Stimulated activated CD4-positive, alpha-beta T cell treated with anti-CD3 and anti-CD28 coated beads, Interleukin-12 subunit alpha, Interleukin-12 subunit beta, amount 100 ng/mL, for 24 hours (primary cell): ENCODE measurements at places on chromosomes 3 and 15.

- DNase-seq, result no peak
Measured at GRCh38 chr15:78325092-78325843, 14.9 kb upstream of the CRABP1 start.

DNA sequence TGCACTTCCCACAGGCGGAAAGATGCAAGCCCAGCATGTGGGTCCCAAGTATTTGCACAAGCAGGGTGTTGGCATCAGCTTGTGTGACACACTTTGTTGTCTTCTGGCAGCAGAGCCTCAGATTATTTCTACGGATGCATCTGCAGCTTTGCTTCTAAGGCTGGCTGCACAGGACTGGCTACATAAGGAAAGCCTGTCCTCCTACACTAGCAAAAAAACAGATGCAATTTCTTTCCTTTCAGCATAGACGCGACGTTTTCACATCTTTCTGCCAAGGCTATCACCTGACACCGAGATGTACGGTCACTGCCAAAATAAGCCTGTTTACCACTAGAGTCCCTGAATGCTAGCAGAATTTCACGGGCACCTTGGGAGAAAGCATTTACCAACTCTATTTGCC is 13.5 kb downstream of the MRPS11 start:
- no peak for DNase-seq

GRCh38 chr15:92455271-92455670 is 61.6 kb downstream of the ST8SIA2 start:
- no peak for DNase-seq

DNA sequence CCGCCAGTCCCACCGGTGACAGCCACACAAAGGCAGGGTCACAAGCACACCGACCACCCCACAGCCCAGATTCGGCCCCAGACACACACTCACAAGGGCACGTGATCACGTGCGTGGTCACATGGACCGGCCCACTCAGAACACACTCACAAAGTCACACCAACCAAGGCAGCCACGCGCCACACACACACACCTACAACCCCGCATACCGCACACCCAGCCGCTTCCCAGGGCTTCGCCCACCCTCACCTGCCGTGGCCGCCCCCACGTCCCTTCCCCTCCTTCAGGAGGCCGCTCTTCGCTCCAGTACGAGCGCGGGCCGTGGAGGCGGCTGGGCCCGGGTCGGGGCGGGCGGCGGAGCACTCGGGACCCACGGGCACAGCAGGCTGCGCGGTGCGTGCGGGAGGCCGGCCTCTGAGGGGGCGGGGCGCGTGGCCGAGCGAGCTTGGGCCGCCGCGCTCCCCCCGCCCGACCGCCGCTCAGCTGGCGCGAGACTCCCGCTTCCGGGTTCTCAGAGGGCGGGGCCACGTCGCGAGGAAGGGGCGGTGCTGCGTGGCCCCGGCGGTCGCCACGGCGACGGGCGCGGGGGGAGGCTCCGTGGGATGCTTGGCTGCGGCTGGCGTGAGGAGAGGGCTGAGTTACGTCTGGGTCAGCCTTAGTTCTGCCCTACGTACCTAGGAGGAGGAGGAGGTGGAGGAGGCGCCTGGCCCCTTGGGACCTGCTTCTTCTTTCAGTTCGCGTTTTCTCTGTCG is at the start of gene SPG21:
SPG21 (minus strand) TSS at position 499 of the 752 bp plus-strand sequence. CDS start 6,345 bp downstream, outside the sequence.
- DNase-seq, result peak; percentile 82

DNA sequence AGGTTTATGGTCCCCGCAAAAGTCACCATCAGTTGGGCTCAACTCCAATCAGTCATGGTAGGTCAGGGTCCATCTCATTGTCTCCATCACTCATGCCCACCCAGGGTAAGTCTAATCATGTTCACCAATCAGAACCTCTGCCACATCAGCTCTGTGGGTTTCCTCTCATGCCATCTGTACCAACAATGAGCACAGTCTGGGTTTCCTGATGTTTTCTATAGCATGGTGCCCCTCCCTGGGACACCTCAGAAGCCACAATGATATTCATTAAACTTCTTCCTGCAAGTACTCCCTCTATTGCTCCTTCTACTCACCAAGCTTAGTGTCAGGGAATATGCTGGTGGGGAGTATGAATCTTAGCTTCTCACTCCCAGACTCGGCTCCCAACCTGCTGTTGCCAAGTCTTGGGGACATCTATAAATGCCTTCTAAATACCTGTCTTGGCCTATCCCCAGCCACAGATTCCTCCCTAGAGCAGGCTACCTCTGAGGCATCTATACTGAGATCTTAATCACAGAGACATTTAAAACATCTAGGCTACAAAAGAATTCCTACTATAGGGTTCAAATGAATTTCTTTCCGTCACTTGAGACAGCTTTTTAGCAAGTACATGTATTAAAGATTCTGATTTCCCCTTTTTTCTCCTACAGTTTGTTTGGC is 5.0 kb upstream of the CCR2 start:
- no peak for DNase-seq

DNA sequence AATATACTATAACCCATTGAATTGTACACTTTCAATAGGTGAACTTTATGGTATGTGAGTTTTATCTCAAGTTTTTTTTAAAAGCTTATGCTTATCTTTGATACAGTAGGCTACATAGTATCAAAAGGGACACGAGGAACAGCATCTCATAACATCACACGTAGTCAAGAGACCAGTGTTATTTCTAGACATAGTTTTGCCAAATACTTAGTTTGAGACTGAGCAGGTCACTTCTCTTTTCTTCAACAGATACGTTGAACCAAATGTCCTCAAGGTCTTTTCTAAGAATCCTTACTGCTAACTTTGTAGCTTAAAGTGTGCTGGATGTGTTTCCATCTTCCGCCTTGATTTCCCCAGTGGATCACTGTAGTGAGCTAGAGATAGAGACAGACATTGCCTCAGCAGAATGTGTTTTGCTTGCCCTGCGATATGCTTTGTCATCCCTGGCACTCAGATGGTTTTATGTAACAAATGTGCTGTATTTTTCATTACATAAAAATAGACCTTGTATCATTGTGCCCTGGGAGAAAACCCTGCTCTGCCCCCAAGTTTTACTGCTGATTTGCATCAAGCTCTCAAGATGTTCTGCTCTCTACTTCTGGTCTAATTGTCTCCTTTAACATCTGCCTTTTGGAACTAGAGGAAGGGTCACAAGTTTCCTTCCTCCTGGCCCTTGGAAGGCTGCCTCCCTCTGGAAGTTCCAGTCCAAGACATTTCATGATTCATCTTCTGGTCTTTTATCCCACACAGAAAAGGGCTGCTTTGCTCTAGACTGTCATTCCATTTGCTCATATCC is 426.4 kb upstream of the RGMA start:
- DNase-seq, result no peak

DNA sequence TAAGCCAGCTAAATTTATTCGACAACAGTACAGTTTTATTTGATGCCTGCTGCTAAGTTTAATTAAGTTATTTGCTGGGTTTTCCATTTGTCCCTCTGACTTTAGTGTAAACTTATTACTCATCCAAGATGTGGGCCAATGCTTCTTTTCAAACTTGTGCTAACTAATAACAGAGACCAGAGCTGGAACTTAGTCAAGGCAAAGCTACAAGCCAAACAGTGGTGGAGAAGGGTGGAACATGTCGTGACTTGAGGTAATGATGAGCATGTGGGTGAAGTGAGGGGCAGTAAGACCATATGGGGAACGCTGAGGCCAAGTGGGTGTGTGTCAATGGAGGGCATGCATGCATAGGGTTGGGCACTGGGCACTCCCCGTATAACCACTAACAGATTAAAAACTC is 63.9 kb downstream of the NMD3 start:
- DNase-seq, result no peak

- DNase-seq, result no peak
Measured at GRCh38 chr15:72042054-72042453, 75.9 kb downstream of the MYO9A start.

DNA sequence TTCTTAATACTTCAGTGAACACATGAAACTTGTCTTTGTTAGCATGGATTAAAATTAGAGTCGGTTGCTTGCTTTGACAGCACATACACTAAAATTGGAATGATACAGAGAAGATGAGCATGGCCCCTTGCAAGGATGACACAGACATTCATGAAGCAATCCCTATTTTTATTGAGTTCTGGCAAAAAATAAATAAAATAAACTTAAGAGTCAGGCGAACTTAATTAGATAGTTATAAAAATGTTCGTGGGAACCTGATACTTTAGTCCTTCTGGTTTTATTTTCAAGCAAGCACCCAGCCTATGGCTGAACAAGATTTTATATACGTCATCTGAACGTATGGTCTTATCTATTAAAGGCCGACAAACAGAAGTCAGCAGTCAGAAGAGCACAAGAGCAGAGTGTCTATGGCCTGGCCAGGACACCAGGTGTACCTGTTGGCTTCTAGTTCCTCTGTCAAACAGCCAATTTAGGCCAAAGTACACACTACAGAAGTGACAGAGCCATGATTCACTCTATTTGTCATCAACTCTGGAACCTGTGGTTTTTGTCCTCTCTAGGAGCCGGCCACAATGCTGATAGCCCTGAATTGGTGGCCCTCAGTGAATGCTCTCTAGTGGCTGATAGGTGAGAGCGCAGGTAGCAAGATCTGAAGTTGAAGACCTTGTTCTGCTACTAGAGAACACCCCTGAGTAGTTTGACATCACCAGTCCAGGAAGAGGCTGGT is 64.3 kb downstream of the LEO1 start:
- DNase-seq, result no peak

- DNase-seq, result no peak
Measured at GRCh38 chr3:133827136-133827535, 21.5 kb downstream of the SRPRB start.

DNA sequence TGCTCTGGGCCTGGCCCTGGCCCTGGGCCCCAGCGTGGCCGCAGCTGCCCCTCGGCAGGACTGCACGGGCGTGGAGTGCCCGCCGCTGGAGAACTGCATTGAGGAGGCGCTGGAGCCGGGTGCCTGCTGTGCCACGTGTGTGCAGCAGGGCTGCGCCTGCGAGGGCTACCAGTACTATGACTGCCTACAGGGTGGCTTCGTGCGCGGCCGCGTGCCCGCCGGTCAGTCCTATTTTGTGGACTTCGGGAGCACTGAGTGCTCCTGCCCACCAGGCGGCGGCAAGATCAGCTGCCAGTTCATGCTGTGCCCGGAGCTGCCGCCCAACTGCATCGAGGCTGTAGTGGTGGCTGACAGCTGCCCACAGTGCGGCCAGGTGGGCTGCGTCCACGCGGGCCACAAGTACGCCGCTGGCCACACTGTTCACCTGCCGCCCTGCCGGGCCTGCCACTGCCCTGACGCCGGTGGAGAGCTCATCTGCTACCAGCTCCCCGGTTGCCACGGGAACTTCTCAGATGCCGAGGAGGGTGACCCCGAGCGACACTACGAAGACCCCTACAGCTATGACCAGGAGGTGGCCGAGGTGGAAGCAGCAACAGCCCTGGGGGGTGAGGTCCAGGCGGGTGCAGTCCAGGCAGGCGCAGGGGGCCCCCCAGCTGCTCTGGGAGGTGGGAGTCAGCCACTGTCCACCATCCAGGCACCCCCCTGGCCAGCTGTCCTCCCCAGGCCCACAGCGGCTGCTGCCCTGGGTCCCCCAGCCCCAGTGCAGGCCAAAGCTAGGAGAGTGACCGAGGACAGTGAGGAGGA is 21.7 kb downstream of the FBLN2 start:
- DNase-seq, result no peak

GRCh38 chr3:72887705-72888545 is at the start of gene GXYLT2:
TSS of gene GXYLT2 (plus strand) at chr3:72888046. CDS start at chr3:72888234, 188 bp downstream.
- no peak for DNase-seq

DNA sequence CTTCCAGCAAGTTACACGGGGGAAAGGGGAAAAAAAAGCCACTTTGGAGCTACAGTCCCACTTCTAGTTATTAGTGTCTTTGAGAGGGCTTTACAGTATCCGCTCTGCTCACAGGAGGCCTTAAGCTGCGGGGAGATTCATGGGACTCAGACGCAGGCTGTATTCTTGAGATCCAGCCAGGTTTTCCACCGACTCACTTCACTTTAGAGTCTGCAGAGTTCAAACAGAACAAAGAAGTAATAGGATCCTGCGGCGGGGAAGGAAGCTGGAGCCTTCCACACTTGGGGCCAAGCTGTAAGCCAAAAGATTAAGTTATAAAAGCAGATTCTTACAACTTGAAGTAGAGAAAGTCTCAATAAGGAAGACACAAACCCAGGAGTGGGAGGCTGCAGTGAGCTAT is 60.2 kb upstream of the FAM174B start:
- no peak for DNase-seq

DNA sequence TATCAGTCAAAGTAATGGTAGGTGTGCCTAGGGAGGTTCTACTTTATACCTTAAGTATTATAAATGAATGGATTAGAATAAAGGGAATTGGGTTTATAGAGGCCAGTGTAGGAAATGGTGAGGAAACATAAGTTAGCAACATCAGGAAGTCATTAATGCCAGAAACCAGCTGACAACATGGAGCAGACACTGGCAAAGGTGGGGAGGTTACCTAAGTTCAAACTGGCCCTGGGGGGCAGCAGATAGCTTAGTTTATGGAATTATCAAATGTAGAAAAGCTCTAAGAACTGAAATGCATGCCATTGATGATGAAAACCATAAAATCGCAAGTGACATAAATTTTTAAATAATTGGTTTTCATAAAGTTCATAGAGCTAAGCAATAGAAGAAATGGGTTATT is 498.6 kb downstream of the NAALADL2 start:
- no peak for DNase-seq

DNA sequence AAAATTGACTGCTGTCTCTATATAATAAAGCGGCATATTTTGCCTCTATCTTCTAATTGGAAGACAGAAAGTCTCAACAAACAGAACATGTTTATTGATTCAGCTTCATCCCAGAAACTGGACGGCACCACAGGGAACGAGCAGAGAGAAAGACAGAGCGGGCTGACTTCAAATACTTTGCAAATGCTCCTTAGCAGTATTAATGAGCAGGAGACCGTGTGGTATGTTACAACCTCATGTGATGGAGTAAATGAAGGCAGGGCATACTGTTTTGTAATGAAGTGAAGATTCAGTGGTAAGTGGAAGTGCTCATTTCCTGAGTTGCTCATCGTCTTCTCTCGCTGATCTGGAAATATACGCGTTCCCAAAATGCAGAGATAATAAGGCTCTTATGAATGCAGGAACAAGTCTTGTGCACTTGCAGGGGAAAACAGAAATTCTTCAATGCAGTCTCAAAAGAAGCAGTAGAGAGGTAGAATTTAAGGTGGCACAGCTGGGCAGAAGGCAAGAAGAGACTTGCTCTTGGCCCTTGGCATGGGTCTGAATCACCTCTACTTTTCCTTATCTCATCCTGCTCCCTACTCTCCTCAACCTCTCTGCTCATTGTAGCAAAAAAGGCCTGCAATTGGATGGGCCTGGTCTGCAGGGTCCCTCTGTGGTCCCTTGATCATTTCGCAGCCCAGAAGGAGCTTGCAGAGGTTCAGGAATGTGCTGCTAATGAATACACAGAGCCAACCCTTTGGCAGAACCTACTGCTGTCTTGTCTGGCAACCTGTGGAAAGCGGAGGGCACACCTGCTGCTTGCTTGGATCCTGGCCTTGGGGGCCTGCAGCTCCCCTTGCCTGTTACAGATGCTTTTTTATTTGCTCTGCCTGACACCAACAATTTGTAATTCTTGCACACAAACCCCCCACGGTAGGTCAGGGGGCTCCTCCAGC is 604.9 kb upstream of the CFAP20DC start:
- no peak for DNase-seq

- no peak for DNase-seq
Measured at GRCh38 chr3:169945313-169945712, 21.3 kb upstream of the SEC62 start.

GRCh38 chr15:39574427-39574826 is 6.5 kb upstream of the THBS1 start:
- DNase-seq, result no peak
